ENCODE measurements at places on chromosomes 2 and 18.

GRCh38 chr18:62280786-62281185 is 44.3 kb upstream of the TNFRSF11A start:
- no peak for DNase-seq

GRCh38 chr18:61261870-61262269 is 71.4 kb upstream of the CDH20 start:
- no peak for DNase-seq

- no peak for DNase-seq
Measured at GRCh38 chr2:241491549-241492173, 16.7 kb downstream of the STK25 start.

DNA sequence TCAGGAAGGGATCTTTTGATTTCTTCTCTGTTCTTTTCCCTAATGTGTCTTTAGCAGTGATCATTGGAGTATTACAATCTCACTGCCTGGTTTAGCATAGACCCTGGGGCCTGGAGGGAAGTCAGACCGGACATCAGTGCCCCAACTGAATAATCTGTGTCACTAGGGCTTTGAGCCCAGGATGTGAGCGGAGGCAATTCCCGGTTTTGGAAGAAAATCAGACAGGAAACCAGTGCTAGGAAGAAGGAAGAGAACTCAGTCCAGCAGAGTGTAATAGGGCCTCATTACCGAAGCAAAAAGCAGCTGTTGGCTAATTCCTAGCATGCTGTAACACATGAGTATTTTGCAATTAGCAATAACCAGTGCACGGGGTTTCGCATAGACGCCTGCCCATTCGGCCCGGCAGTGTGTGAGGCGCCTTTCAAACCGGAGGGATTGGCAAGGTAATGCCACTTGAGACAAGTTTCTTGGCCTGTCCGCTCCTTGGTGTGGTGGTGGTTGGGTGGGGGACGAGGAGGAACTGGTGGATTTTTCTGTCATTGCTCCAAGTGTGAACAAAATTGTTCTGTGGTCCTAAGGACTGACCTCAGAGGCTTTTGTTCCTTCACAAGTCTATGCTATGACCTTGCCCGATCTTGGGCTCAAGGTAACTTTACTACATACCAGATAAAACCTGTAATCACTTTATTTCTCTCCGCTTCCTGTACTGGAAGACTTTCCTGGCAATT is 2.8 kb downstream of the FOSL2 start:
- peak; percentile 56 for DNase-seq

GRCh38 chr2:130957915-130958314 is 121.2 kb downstream of the ARHGEF4 start:
- DNase-seq = no peak
